Motor neuron (in vitro differentiated cells): ENCODE measurements at places on chromosomes 11 and 22.

DNA sequence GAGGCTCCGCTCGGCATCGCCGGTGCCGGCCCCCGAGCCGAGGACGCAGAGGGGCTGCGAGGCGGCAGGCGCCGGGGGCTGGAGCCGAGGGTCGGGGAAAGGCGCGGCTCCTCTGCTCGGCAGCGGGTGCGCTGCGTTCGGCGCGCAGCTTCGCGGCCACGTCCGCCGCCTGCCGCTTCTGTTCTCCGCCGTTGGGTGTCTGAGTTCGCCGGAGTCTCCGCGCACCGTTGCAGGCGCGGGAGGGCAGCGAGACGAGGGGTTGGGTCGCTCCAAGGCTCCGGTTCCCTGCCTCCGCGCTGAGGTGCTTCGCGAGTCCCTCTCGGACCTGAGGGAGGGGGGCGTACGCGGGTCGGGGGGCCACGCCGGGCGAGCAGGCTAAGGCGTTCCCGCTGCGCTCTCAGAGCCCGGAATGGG, 347 bp downstream of the MN1 start:
- ATAC-seq = peak; percentile 22

- no peak for ATAC-seq
Measured at GRCh38 chr11:42521994-42522393, 789.8 kb upstream of the API5 start.

- ATAC-seq = peak; percentile 36
Measured at GRCh38 chr11:96107143-96107824, 183.4 kb upstream of the MTMR2 start.

- no peak for ATAC-seq
Measured at GRCh38 chr11:96207459-96208449, 135.2 kb downstream of the MAML2 start.

DNA sequence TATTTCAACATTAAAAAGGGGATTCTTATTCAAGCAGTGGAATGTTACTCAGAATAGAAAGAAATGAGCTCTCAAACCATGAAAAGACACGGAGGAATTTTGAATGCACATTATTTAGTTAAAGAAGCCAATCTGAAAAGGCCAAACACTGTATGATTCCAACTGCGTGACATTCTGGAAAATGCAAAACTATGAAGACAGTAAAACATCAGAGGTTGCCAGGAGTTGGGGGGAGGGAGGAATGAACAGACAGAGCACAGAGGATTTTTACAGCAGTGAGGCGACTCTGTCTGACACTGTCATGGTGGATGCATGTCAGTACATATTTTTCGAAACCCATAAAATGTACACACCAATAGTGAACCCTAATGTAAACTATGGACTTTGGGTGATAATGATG, 22.9 kb upstream of the THY1 start:
- ATAC-seq = peak; percentile 95

DNA sequence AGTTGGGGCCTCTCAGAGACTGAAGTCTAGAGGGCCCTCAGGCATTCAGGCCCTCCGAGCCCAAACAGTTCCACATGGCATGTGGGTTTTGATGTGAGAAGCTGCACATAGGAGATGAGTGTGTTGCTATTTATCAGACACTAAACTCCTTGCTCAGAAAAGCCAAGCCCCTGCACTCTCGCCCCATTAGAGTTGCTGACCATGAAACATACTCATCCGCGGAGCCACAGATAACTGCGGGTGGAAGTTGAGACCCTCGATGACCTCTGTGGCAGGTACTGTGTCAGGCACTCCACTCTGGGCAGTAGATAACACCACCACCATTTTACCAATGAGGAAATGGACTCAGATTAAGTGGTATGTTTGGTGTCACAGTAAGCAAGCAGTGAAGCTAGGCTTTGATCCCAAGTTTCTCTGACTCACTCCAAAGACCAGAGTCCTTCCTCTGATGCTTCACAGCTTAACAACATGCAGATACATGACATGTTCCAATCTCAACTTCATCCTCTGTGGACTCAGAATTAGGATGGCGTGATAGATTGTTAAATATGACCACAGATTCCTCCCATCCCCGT, 202.1 kb downstream of the ADAMTS15 start:
- no peak for ATAC-seq

DNA sequence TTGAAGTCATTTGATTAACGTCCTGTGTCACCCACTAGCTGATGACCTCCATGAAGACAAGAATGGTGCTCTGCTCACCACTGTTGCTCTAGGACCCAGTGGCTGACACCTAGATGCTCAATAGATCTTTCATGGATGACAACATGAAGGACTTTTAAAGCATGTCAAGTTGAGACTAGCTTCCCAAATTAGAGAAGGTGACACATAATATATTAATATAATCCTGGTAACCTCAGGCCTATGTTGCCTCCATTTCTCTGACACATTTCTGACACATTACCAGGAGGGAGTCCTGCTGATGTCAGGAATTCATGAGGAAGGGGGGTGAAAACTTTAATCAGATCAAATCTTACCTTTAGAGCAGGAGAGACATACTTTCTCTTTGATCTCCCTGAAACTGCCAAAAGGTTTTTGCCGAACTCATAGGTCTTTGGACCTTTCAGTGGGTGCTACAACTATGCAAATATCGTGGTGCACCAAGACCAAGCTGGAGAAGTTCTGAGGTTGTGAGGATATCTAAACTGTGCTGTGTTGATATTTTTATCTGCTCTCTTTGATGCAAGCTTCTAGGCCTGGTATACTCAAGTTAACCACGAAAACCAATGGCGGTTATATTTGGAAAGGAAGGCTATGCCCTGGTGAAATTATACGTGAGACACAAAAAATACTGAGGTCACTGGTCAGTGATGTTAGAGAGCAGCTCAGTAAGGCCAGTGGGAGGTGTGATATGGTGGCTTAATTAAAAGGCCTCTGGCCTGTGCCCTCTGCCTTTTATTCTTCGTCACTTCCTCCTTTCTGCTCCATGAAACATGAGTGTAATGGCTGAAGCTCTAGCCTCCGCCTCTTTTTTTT, 13.2 kb upstream of the AMPD3 start:
- ATAC-seq = no peak

GRCh38 chr11:109347304-109347703, 74.7 kb upstream of the C11orf87 start:
- no peak for ATAC-seq
